ENCODE measurements at places on chromosomes 13 and 19. TPM values are rescaled to one million over a fixed set of nuclear protein-coding genes. Genes with fewer than 3 reads are reported as not detected.

Gene KASH5
- not detected for total RNA-seq

Gene PCDH17
- 0.71 TPM for total RNA-seq

Gene CYP2B6
- total RNA-seq: not detected

GRCh38 chr19:35596366-35596999, 10.5 kb downstream of the PMIS2 start:
- no peak for DNase-seq

Data from psoas muscle (tissue), 8 donors.